ENCODE measurements at places on chromosomes 3 and 15.

DNA sequence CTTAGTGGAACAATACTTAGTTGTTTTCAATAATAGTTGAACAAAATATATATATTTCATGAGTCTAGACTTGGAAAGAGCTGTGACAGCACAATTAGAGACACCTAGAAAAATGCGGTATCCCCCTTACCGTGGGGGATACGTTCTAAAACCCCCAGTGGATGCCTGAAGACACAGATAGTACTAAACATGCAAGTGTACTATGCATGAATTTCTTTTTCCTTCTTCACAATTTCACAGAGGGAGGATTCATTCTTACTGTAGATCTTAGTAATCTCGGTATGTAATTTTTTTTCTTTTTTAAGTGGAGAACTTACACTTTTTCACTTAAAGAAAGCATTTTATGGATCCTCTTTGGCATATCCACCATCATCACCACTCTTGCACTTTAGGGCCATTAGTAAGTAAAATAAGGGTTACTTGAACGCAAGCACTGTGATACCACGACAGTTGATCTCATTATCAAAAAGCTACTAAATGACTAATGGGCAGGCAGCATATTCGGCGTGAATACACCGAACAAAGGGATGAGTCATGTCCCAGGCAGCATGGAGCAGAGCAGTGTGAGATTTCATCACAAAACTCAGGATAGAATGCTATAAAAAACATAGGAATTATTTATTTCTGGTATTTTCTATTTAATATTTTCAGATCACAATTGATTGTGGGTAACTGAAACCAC is 72.3 kb upstream of the ZNF280D start:
- DNase-seq: peak; percentile 87

DNA sequence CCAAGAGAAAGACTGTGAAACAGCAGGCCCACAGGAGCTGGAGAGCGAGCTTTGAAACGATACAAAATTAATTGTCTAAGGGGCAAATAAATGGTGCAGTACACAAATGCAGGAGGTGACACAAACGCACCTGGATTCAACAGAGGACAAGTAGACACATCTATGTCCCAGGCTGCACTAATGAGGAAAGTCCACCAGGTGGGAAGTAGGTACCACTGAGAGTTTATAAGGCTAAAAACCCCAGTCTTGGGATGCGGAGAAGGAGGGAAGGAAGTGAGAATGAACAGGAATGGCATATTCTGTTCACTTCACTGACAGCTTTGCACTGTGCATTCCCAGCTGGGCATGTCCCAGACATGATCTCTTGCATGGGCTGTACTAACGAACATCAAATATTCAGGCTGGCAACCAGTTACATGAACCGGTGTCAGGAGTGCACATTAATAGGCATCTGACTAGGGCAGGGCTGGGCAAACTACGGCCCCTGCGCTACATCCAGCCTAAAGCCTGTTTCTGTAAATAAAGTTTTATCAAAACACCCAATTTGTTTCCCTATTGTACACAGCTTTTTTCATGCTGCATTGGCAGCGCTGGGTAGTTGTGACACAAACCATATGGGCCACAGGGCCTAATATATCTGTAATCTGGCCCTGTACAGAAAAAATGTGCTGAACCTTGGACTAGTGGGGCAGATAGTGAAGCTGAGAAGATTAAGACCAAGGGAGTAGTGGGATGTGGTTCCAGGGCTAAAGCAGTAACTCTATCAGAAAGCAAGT is 107.0 kb downstream of the IGF2BP2 start:
- DNase-seq: no peak

DNA sequence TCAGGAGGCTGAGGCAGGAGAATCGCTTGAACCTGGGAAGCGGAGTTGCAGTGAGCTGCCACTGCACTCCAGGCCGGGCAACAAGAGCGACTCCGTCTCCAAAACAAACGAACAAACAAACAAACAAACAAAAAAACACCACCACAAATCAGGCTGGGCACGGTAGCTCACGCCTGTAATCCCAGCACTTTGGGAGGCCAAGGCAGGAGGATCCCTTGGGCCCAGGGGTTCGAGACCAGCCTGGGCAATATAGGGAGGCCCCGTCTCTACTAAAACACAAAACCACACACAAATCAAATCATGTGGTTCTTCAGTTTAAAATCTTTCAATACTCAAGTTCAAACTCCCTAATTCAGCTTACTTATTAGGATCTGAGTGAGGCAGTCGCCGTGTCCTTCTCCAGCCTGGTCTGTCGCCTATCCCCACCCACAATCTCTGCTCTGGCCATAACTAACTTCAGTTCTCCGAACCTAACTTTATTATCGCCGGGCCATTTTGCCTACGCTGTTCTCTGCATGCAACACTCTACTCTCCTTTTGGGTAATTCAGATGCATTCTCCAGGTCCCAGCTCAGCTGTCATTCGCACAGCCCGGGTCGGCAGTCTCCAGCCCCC is 660 bp upstream of the RTF1 start:
- no peak for DNase-seq

- DNase-seq: no peak
Observed at GRCh38 chr3:177811835-177812234, 614.6 kb upstream of the TBL1XR1 start.

- DNase-seq: peak; percentile 63
Observed at GRCh38 chr3:49707113-49707480, 12.4 kb downstream of the AMIGO3 start.

DNA sequence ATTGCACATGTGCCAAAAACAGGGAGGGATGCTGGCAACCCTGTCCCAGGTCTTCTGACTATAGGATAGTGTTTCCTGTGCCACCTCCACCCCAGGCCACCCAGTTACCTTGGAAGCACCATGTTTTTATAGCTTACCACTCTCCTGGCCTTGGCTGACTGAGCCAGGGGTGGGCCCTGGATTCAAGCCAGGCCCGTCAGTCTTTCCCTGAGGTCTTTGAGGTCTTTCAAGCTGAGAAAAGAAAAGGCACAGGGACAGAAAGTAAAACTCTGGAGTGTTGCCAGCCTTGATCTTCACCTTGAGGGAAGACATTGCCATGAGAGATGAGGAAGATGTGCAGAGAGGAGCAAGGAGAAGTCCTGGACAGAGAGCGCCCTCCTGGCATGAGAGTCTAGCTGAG is 46.3 kb downstream of the SYNM start:
- no peak for DNase-seq

DNA sequence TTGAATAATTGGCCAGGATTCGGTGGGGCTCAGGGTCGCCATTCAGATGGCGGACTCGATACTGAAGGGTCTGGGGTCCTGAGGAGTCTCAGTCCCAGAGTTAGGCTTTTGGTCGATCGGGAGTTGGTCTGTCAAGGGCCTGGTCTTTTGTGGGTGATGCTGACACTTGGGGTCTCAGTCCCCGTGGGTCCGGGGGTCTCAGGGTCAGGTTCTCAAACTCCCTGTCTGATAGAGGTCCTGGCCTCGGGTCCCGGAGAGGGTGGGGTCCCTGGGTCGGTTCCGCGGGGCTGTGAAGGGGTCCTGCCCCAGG is 467 bp downstream of the NCKIPSD start:
- no peak for DNase-seq

DNA sequence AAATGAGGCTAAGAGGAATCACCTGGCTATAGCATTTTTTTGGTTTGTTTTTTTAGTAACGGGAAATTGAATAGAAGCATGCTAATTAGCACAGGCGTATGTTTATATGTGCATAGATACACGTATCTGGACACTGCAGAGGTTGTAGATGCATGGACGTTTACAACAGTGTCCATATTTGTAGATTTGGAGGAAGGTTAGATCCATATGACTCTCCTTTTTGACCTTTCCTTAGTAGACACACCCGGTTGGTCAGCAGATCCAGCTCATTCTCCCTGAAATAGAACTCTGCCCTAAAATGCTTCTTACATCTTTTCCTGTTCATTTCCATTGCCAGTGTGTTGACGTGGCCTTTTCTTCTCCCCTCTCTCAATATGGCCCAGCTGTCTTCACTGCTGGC is 60.1 kb downstream of the SLCO3A1 start:
- no peak for DNase-seq

DNA sequence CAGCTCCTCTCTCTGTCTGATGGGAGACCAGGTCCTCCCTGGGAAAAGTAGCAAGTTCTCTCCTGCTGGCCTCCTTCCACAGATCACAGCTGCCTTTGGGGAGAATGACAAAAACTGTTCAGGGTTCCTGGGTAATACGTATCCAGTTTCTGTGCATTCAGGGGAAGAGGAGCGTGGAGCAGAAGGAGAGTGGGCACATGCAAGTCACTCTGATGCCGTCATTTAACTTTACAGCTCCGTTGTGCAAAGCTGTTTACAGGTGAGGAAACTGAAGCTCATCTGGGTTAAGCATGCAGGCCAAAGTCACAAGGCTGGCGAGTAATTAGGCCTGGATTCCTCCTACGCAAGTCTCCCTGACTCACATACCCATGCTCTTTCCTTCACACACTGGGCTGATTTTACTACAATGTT is 7.5 kb upstream of the TM4SF1 start:
- peak; percentile 91 for DNase-seq

DNA sequence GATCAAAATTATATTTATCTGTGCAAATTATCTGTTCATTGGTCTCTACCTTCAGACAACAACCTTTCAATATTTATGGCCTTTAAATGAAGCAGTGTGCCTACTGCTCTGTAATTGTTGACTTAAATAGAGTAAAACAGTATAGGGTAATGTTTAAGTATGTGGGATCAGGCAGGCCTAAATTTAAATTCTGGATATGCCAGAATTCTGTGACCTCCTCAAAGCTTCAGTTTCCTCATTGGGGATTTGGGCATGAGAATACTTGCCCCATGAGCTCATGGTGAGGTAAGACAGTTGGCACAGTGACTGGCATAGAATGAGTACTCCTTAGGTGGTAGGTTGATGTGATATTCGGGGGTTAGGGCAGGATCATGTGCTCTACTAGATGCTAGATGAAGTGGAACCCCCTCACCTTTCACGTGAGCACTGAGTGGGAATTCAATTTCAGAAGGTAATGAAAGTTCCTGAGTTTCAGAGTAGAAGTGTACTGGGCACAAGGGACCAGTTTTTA is 14.9 kb downstream of the ARL8B start:
- DNase-seq: no peak
